ENCODE measurements at places on chromosomes 5 and 9. TPM values are rescaled to one million over a fixed set of nuclear protein-coding genes. Genes with fewer than 3 reads are reported as not detected.

DNA sequence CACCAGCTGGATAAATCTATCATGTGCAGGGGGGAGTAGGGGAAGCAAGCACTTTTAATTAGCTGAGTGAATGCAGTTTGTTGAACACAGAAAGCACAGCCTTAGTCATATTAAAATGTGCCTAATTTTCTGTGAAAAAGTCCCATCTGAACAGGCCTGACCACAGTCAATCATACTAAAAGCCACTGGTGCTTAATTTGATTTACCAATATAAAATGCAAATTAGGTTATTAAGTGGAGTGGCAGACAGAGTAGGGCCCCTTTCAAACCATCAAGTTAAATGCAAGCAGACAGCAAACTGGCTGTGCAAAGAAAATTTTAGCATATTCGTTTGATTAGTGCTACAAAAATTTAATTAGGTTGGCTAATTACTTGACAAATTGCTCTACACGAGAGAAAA lies 176.1 kb downstream of the ISL1 start:
- no peak for DNase-seq

DNA sequence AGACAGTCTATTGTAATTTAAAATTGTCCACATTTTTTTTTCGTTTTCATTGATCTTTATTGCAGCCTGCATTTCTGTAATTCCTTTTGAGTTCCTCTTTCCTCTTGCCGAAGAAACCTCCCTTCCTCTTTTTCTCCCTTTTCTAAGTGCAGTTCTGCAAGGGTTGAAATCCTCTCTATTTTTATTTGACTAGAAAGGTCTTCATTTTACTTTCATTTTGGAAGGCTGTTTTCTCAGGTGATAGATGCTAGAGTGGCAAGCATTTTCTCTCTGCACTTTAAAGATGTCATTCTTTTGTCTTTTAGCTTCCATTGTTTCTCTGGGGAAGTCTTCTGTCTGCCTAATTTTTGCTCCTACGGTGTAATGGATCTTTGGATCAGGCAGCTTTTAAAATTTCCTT lies 248.5 kb downstream of the SMARCA2 start:
- no peak for DNase-seq

GRCh38 chr9:122975196-122975595 lies 34.4 kb downstream of the RABGAP1 start:
- DNase-seq: no peak

The ARID3C gene
- 0.34 TPM for total RNA-seq

DNA sequence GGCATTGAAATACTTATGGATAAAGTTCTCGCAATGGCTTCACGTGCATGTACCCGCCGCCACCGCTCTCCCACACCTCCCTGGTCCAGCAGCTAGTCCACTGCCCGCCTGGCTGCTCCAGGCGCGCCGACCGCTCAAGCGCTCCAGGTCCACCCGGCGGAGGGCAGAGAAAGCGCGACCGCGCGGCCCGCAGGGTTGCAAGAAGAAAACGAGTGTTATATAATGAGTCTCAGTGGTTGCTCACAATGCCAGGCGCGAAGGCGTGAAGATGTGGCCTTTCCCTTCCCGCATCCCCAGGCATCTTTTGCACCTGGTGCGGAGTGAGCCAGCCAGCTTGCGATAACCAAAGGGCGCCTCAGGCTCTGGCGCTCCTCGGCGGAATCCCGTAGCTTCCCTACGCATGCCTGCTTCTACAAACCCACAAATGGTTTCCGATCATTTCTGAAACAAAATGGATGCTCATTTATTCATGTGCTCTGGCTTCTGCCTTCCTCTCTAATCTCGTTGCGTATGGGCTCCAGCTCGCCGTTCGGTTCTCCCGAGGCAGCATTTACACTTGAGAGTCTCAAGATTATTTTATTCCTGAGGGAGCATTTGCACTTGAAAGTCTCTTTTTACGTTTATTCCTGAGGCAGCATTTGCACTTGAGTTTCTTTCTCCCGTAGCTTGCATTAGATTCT lies 25.7 kb downstream of the CDKN2A start:
- peak; percentile 34 for DNase-seq

The PRPF4 gene
- total RNA-seq: 33.3 TPM

- DNase-seq: peak; percentile 15
Measured at GRCh38 chr9:93673021-93673838, 96.8 kb downstream of the PHF2 start.

- no peak for DNase-seq
Measured at GRCh38 chr5:151250346-151251000, 2.5 kb upstream of the GM2A start.

GRCh38 chr5:116442095-116442534 lies 132.5 kb downstream of the SEMA6A start:
- DNase-seq: no peak

The DIPK1B gene
- total RNA-seq: not detected

- no peak for DNase-seq
Measured at GRCh38 chr9:114899995-114900394, 30.4 kb downstream of the TNFSF8 start.

DNA sequence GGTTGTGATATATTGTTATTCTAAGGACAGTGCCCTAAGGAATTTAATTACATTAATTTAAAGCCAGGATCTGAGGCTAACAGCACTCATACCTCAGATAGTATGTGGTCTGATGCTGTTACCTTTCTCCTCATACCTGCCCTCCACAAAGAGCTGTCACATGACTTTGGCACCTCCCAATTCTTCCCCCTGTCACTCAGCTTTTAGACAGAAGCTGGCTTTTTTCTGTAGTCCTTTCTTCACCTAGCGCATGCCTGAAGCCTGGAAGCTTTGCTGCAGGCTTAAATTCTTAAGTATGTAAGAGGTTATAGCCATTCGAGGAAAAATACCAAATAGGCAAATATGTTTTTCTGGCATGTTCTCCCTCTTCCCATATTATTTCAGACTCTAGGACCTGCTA lies 61.0 kb upstream of the ADAMTS19 start:
- DNase-seq: no peak

GRCh38 chr5:141559461-141559860 lies 59.3 kb downstream of the DIAPH1 start:
- DNase-seq: no peak

- no peak for DNase-seq
Measured at GRCh38 chr9:20352591-20352990, 269.7 kb downstream of the MLLT3 start.

The C9orf153 gene
- total RNA-seq: 0.42 TPM

The DDX4 gene
- 0.61 TPM for total RNA-seq

- DNase-seq: no peak
Measured at GRCh38 chr5:125409861-125410536, 663.6 kb upstream of the ZNF608 start.

- no peak for DNase-seq
Measured at GRCh38 chr9:105667867-105668266, 5.6 kb downstream of the TAL2 start.

- DNase-seq: no peak
Measured at GRCh38 chr5:30108051-30108450, 1085.4 kb upstream of the CDH6 start.

DNA sequence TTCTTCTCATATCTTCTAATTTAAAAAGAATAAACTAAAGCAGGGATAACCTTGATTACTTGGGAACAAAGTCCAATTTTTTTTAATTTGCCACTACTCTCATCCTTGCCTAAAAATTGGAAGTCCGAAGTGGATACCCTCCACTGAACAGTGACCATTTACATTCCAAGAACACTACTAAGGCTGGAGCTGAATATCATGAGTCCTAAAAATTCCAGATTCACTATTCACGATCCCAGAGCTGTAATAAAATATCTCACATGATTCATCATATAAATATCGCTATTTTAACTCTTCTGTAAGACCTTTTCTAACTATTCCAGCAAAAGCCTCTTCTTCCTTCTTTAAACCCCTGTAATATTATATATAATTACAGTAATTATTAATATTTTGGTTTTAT lies 57.4 kb downstream of the ATPSCKMT start:
- DNase-seq: no peak

- DNase-seq: no peak
Measured at GRCh38 chr5:36720688-36721087, 114.3 kb downstream of the SLC1A3 start.

GRCh38 chr9:19934301-19934871 lies 145.5 kb upstream of the SLC24A2 start:
- no peak for DNase-seq

- DNase-seq: no peak
Measured at GRCh38 chr9:78663369-78663768, 366.4 kb downstream of the PSAT1 start.

- no peak for DNase-seq
Measured at GRCh38 chr5:62214701-62215100, 91.3 kb upstream of the KIF2A start.

- DNase-seq: no peak
Measured at GRCh38 chr5:137292461-137293027, 206.6 kb downstream of the SPOCK1 start.

DNA sequence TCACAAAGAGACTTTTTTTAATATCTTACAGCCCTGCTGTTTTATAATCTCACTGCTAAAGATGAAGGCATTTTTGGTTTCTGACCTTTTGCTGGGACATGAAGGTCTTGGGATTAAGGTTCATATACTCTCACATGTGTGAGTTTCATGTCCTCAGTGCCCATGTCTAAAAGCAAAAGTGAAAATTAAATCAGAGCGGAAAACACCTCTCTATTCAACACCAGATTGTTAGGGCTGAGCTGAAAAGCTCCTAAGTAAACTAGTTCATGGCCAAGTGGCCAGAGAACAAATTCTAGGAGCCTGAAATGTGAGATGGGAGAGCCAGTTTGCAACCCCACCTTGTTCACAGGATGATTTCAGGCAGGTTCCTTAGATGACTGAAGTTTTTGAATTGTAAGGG lies 110.9 kb downstream of the GRIA1 start:
- DNase-seq: no peak

GRCh38 chr5:110346893-110347358 lies 379.5 kb downstream of the TMEM232 start:
- DNase-seq: no peak

The IRGM gene
- total RNA-seq: 4.1 TPM

The PITX1 gene
- total RNA-seq: not detected

The CYSRT1 gene
- 0.42 TPM for total RNA-seq

DNA sequence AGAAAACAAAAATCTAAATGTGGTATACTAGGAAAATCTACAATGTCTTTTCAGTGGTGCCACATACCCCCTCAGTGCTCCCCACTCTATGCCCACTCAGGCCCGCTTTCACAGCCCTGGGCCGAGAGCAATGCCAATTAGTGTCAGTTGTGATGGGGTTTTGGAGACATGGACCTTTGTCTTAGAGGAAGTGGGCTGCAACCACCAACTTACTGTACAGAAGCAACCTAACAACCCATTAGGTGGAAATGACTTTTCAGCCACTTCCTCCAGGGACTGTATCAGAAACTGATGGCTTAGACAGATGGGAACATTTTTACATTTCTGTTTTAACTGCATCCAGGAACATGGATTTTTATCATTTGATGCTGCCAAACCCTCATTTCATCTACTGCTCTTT lies 268.0 kb downstream of the BNC2 start:
- DNase-seq: no peak

The ZNF354C gene
- 7.5 TPM for total RNA-seq

The NSUN2 gene
- 83.0 TPM for total RNA-seq

DNA sequence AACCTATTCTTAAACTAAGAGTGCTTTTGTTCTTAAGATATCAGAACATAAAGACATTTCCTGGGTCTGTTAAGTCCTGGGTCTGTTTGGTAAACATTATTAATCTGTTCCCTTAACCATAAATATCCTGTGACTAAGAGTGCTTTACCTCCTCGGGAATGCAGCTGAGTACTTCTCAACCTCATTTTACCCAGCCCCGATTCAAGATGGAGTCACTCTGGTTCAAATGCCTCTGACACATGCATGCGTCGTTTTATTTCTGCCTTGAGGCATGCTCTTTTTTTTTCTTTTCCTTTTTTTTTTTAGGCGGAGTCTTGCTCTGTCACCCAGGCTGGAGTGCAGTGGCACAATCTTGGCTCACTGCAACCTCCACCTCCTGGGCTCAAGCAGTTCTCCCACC lies 39.8 kb upstream of the FBXL17 start:
- no peak for DNase-seq

- peak; percentile 66 for DNase-seq
Measured at GRCh38 chr9:35605351-35606137, 482 bp downstream of the TESK1 start.

- no peak for DNase-seq
Measured at GRCh38 chr9:93466416-93467061, 13.2 kb upstream of the FAM120AOS start.

DNA sequence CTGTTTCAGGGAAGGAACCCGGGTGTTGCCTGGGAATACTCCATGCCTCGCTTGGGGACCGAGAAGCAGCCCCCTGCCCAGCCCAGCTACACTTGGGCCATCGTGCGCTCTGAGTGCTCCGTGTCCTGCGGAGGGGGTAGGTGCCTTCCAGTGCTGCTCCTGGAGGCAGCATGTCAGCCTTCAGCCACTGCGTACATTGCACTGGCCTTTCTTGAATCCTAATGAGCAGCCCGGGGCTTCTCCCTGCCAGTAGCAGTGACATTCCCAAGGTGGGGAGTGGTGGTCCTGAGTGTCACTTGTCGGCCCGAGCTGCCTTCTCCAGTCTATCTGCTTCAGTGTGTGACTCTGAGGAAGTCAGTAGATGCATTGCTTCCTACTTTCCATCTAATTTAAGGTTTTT lies 101.9 kb downstream of the ADAMTS16 start:
- no peak for DNase-seq

Measured in activated CD8-positive, alpha-beta T cell treated with anti-CD3 and anti-CD28 coated beads, Interleukin-2, amount 10 ng/mL, durations not matched to agents 7 days and 5 days (primary cell).